Renal cortex interstitium (tissue), 15 donors: ENCODE measurements at places on chromosomes 1 and 21.
A peak's percentile ranks its signal among the peaks of the same experiment; 100 is the strongest.

DNA sequence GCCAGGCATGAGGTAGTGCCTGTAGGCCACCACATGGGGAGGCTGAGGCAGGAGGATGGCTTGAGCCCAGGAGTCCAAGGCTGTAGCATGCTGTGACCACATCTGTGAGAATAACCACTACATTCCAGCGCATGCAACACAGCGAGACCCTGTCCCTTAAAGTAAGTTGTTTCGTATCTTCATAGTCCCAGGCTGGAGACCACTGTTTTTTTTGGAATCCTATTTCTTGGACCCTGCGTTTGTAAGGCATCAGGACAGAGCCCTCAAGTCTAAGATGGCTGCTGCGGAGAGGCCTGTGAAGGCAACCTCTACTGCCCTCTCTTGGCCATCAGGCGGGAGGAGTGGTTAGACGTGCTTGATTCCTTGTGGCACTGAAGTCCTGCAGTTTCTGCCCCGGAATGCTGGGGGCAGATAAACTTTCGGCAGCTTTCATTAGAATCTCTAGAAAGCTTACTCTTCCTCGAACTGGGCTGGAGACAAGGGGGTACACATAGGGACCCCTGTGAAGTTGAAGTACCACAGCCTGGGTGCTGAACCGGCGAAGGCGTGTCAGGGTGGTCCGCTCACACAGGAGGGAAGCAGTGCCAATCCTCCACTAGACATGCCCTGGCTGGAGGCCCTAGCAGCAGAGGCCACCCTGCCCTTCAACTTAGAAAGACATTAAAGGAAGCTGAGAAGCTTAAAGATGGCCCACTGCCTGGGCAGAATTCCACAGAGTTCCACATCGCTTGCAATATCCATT lies 36.6 kb downstream of the RABIF start:
- DNase-seq = peak; percentile 18

GRCh38 chr1:24641646-24642151 lies 1.4 kb upstream of the SRRM1 start:
- no peak for DNase-seq

- DNase-seq = no peak
Measured at GRCh38 chr1:162145966-162146696, 76.6 kb downstream of the NOS1AP start.

DNA sequence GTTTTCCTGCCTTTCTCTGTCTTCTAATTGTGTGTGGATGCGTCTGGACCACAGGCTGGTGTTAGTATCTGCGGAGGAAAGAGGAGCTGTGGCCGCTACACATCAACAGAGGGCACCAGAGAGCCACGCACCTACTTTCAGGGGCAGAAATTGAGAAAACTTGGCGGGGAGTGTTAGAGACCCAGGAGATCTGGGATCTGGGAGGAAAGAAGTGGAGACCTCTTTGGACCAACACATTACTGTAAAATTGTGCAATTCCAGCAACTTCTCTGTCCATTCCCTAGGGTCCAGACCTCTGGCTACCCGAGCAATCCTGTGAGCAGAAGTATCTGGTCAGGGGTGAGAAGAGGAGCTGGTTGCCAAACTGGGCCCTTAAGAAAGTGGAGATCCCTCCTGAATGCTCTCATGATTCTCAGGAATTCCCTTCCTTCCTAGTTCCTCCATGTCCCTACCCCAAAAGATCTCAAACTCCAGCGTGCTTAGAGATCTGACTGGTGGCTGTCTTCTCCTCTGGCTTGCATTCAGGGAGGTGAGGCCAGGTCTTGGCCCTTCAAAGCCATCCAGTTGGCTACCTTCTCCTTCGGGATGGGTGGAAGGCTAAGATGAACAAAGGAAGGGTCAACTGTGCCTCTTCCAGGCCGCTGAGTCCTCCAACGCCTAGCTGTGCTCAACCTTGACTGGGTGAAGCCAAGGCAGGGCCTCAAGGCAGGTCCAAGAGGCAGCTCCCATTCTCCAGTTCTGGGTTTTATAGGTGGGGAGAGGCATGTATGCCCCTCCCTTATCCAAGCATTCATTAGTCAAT lies 1.2 kb upstream of the KIRREL1 start:
- DNase-seq = no peak

- no peak for DNase-seq
Measured at GRCh38 chr1:15797614-15798390, 9.6 kb downstream of the UQCRHL start.

GRCh38 chr1:8560035-8560434 lies 242.1 kb downstream of the SLC45A1 start:
- DNase-seq = no peak

- no peak for DNase-seq
Measured at GRCh38 chr1:218702775-218703174, 357.6 kb downstream of the TGFB2 start.

DNA sequence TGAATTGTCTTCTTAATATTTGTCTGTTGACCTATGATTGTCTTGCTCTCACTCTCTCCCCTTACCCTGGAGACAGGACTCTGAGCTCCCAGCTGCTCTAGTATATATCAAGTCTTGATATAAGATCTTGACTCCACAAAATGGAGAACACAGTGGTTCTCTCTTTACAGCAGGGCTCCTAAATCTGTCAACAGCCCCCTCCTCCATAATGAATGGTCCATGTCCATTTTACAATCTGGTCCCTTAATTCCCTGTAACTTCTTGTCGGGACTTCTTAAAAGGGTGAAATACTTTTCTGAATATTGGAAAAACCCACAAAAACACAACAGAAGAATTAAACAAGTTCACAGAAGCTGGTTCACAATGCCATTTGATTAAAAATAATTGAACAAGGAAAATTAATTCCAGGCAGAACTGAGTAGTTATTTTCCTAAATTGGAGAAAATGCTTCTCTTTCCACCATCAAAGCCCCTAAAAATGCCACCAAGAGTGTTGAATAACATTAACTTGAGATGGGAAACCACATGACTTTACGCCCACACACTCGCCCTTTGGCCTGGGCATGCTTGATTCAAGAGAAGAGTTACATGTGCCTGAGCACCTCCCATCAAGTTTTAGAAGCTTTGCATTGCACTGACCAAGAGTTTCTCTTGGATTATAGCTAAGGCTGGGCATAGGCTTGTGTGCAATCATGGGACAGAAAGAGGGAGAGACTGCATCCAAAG lies 109.8 kb downstream of the TOMM20 start:
- no peak for DNase-seq

DNA sequence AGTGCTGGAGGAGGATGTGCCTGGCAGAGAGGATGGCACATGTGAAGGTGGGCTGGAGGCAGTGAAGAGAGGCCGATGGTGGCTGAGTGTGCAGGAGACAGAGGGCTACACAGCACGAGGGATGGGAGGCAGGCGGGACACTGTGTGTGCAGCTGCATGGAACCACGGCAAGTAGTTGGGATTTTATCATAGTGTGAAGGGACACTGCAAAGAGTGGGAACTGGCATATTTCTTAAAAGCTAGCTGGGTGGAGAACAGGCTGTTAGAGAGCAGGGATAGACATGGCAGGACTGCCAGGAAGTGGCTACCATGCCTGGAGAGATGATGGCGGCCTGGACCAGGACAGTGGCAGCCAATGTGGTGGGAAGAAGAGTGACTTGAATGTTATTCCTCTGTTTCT lies 102.4 kb upstream of the TLR5 start:
- DNase-seq = no peak

GRCh38 chr21:36550761-36551160 lies 70.8 kb upstream of the CLDN14 start:
- DNase-seq = no peak

GRCh38 chr1:227155688-227156087 lies 162.6 kb downstream of the CDC42BPA start:
- no peak for DNase-seq

DNA sequence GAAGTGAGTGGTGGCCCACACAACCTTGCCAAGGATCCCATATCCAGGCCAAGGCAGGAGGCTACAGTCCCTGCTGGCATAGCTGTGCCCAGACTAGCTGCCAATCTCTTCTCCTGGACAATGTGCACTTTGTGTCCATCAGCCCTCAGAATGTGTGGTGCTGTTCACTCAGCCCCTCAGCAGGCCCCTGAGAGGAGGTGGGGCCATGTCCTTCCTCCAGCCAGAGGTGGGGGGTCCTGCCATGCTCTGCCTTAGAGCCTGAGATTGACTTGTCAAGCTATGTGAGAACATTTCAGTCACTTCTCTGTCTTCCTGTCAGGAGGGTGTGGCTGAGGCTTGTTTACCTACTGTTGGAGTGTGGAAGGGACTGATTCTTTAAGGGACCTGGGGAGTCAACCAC lies 1.4 kb downstream of the NCF2 start:
- DNase-seq = no peak

GRCh38 chr1:245888809-245889208 lies 618.3 kb downstream of the SMYD3 start:
- no peak for DNase-seq

GRCh38 chr1:110254604-110255391 lies 44.7 kb downstream of the KCNC4 start:
- no peak for DNase-seq

- no peak for DNase-seq
Measured at GRCh38 chr1:89806616-89807015, 14.2 kb upstream of the LRRC8D start.

DNA sequence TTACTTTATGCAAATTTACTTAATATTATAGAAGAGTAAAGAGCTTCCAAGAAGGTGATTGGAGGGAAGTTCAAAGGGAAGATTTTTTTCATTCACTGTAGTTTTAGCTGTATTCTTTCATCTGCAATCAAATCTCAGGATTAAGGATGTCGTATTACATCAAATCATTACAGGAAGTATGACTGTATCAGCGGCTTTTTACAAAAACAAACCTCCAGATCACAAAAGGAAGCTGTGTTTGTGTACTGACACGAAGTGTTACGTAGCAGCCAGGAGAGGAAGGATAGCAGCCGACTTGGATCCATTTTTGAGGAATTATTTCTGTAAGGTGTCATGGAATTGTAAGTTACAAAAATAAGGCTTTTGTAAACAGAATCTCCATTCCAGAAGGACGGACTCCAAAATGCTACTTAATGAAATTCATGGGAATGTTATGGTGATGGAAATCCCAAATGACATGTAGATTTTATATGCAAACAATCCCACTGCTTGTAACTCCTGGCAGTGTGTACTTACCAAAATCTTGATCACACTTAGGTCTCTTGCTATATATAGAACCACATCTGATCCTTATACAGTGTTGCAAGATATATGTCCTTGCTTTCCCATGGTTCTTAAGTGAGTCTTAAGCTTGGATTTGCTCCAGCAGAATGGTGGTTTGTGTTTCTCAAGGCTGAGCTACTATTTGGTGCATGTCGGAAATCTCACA lies 49.8 kb downstream of the KCNJ15 start:
- DNase-seq = no peak

DNA sequence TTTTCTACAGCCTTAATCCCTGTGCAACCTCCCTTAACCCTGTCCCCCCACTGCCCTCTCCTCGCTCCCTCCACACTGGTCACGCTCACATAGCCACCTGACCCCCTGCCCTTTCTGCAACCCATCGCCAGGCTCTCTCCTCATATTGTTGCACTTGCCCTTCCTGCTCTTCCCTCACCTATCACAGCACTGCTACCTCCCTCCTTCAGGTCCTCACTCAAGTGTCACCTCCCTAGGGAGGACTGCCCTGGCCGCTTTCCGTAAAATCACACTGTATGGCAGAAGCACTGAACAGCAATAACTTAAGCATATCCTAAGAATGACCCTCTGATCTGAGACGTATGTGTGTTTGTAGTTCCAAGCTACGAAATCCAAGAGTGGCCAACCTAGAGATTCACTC lies 406.0 kb downstream of the SIPA1L2 start:
- no peak for DNase-seq

GRCh38 chr1:192762265-192762664 lies 46.6 kb upstream of the RGS2 start:
- no peak for DNase-seq

DNA sequence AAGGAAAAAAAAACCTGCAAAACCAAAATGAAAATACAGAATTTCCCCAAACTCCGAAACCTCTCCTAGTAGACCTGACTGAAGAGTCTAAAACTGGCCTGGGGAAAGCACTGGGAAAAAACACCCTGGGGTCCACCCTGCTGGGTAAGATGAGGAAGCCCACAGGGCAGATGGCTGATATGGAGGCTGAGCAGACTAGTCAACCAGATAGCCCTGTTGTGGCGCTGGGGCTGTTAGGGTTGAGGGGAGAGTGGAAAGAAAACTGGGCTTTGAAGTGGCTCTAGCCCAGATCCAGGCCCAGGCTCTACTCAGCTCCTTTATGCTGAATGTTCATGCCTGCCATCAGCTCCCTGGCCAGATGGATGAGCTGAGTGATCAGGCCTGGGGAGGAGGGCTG lies 6.8 kb upstream of the SLAMF1 start:
- DNase-seq = no peak

- no peak for DNase-seq
Measured at GRCh38 chr1:54671985-54672608, 30.5 kb downstream of the MROH7 start.

- no peak for DNase-seq
Measured at GRCh38 chr1:116417678-116418077, 44.6 kb downstream of the ATP1A1 start.

DNA sequence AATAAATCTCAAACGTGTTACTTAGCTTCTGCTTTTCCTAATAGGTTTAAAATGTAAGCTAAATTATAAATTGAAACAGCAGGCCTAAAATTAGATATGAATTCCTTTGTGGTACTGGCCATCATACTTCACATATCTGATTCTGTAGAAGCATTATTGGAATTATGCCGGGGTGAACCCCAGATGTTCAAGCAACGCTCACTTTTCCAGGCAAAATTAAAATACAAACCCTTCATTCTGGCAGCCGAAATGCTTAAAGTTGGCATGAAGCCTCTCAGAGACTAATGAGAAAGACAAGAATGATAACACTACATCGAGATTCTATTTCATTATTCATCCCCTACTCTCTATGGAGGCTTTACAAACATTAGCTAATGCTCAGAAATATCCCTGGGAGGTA lies 1352.7 kb upstream of the ADGRL2 start:
- no peak for DNase-seq

DNA sequence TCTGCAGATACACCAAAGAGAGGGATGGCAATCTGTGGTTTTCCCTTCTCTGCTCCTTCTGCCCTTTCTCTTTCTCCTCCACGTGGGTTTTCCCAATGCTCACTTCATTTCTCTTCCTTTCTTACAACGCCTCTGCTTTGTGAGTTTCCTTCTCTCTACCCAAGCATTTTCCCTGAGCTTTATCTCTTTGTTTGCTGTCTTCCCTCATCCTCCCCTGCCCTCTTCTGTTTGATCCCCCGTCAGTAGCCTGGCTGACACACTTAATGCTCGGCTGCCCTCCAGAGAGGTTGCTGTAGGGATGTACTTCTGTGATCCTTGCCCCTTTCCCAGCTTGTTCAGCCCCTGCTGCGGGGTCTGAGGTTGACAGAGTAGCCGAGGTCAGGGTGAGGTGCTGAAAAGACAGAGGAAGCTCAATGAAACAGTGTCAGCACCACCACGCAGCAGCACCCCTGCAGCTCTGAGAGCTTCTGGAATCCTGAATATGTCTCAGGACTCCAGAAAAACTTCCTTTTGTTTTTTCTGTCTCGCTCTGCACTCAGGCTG lies 6.0 kb downstream of the EDARADD start:
- DNase-seq = no peak

- no peak for DNase-seq
Measured at GRCh38 chr1:54045496-54045895, 7.5 kb downstream of the TMEM59 start.

GRCh38 chr21:37208056-37208721 lies 58.9 kb downstream of the VPS26C start:
- DNase-seq = peak; percentile 9
